GM23248 (cell line): ENCODE measurements at places on chromosomes 12 and 14. TPM values are rescaled to one million over a fixed set of nuclear protein-coding genes. Genes with fewer than 3 reads are reported as not detected.

DNA sequence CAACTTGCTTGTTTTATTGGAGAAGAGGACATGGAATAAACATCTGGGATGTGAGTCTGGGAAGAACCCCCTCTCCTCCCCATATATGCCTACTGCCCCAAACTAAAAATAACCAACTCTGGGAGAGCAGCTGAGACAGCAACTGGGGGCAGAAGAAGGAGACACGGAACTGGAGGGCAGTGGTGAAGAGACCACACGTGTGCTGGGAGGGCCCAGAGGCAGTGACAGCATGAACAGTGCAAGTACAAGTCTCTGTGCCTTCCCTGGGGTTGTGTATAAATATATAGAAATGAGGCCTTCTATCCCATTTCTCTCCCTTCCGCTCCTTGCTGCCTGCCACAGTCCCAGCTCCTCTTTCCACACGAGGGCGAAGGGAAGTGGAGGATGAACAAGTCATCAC is 4.0 kb upstream of the KRT73 start:
- DNase-seq = no peak

- DNase-seq = peak; percentile 93
These were observed 466 bp downstream of the KICS2 start for GRCh38 chr12:64221651-64222008.

- peak; percentile 54 for DNase-seq
These were observed 80.2 kb downstream of the KCNA5 start for GRCh38 chr12:5123921-5124320.

- DNase-seq = peak; percentile 33
These were observed 26.8 kb downstream of the CCDC177 start for GRCh38 chr14:69547701-69548348.

DNA sequence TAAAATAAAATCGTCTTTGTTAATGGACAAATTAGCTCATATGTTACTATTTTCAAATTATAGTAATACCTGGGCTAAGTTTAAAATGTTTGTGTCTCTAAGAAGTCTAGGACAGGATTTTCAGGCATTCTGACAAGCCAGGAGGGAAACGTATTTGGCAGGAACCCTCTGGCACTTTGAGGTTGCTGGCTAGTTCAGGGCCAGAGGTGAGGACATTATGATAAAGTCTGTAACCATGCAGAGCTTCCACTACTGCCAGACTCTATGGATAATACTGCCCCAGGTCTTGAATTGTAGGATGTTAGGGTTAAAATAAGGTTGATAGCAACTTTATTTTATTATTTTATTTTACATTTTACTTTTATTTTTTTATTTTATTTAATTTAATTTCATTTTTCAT is 56.4 kb downstream of the RPAP3 start:
- no peak for DNase-seq

GRCh38 chr12:2692080-2692479 is 102.7 kb upstream of the FKBP4 start:
- DNase-seq = no peak

- peak; percentile 40 for DNase-seq
These were observed 258.6 kb upstream of the TMEM132C start for GRCh38 chr12:128008341-128008740.

- DNase-seq = peak; percentile 37
These were observed 811 bp upstream of the FBRSL1 start for GRCh38 chr12:132489078-132489601.

- no peak for DNase-seq
These were observed 116.0 kb upstream of the LRIG3 start for GRCh38 chr12:59036347-59036746.

DNA sequence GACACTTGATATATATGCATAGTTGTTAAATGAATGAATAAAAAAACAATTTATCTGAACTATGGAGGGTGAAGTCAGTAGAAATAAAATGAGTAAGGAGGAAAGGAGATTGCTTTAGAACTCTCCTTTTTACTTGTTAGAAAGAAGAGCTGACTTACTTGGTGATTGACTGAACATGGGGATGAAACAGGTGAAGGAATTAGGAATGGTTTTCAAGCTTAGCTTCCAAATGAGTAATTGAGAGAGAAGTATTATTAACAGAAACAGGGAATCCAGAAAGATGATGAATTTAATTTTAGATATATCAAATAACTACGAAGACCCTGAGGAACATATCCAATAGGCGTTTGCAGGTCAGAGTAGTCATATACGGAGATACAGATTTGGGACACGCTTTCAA is 33.6 kb upstream of the EMP1 start:
- no peak for DNase-seq

- DNase-seq = peak; percentile 80
These were observed 1.1 kb upstream of the CATSPERB start for GRCh38 chr14:91732859-91733477.

DNA sequence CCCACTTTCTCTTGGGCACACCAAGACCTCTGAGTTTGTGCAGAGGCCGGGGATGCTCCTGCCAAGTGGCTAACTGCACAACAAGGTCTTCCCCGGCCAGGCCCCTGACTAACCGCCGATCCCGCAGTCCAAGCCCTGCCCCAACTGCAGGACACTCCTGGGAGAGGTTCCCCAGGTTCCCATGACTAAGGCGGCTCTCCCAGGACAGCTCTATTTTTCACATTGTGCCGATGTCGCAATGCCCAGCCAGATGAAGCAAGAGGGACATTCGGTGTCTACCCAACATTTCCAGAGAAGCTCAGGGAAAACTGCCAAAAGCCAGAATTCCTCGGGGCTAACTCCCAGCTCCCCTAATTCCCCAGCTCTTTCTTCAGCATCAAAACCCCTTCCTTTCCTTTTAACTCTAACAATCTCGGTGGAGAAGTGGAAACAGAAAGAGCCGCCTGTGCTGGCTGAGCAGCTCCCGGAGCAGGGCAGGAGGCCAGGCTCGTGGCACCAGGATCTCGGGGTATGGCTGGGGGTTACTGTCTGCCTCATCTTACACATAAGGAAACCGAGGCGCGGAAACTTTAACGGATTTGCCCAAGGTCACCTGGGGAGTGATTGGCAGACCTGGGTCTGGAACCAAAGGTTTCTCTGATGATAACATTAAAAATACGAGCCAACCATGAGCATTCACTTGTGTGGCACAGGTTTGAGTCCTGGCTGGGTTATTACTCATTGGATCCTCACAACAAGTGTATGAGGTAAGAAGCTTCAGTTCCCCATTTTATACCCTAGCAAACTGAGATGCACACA is 318.2 kb downstream of the BCL11B start:
- peak; percentile 86 for DNase-seq

GRCh38 chr12:25384893-25385248 is 134.1 kb upstream of the KRAS start:
- DNase-seq = no peak

- DNase-seq = peak; percentile 78
These were observed 12.2 kb downstream of the TBX3 start for GRCh38 chr12:114671443-114672411.

DNA sequence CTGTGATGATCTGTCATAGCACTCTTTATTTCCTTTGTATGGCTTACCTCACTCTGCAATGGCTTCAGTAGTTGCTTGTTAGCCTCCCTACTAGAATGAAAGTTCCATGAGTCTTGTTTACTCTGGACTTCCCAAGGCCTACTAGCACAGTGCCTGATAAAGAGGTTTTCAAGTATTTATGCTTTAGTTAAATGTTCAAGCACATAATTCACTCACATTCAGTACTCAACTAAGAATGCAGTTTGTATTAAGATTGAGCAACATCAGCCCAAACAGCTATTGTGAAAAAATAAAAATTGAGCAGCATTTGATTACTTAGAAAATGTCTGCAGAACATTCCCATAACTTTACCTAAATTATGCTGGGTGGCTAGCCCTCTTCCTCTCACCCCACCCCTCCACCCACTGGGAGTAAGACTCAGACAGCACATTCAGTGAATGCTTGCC is 158.9 kb upstream of the AMIGO2 start:
- DNase-seq = peak; percentile 43

DNA sequence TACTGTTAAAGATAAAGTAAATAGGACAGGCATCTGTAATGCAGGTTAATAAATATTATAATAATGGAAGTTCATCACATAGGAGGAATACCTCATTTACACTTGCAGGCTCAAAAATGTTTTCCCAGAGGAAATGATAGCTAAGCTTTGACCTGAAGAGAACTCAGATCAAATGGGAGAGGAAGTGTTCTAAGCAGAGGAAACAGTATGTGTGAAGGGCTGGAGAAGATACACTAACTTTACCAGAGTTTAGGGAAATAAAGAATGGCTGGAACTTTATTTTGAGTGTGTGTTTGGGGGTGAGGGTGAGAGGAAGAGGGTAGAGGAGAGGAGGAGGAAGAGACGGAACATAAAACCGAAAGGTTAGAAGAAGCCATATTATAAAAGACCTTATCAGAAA is 34.0 kb upstream of the AP4S1 start:
- DNase-seq = no peak

GRCh38 chr12:113298861-113299545 is 35.9 kb downstream of the SLC8B1 start:
- peak; percentile 62 for DNase-seq

- no peak for DNase-seq
These were observed 43.4 kb downstream of the DIO2 start for GRCh38 chr14:80167793-80168448.

The SLC25A21 gene
- total RNA-seq = not detected in 2 replicates

The ANG gene
- total RNA-seq = 3.6 and 3.8 TPM in 2 replicates

The DGLUCY gene
- 15.2 and 28.5 TPM in 2 replicates for total RNA-seq

The SLC39A2 gene
- not detected in 2 replicates for total RNA-seq

The LRRIQ1 gene
- 0.11 and 0.13 TPM in 2 replicates for total RNA-seq

The ABHD4 gene
- total RNA-seq = 15.2 and 16.8 TPM in 2 replicates

The CCNB1IP1 gene
- total RNA-seq = 52.0 and 55.8 TPM in 2 replicates

The IL22 gene
- not detected in 2 replicates for total RNA-seq

The KRT73 gene
- not detected in 2 replicates for total RNA-seq
